ENCODE measurements at places on chromosomes 3 and 15.

DNA sequence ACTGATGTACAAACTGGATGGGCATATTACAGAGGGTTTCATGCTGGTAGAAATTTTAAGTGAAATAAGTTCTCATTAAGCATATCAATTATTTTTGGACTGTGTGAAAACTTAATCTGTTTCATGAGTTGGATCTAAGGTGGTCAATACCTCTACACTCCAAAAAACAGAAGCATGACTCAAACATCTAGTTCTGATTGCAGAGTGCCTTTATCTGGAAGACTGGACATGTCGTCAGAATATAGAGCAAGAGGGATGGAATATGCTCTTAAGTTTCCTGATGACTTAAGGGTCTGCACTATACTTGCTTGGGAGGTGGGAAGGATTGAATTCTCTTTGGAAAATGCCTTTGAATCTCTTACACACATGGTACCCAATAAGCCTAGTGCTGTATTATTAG, 138.3 kb downstream of the LPP start:
- DNase-seq: no peak

DNA sequence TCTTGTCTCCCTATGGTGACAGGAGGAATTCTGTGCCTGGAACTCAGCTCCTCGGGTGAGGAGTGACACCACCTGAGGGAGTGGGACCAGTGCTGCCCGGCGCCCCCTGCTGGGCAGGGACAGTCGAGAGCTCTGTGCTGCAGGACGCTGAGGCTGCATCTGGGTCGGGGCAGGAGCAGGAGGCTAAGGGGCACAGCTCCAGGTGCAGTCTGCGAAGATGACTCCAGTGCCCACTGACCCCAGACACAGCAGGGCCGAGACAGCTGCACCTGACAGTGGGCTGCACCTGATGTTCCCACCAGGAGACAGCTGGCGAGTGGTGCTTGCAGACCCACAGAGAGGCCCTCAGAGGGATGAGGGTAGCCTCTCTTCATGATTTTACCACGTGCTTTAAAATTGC, 152.9 kb downstream of the ATP10A start:
- peak; percentile 34 for DNase-seq

GRCh38 chr3:179336345-179336929, 11.1 kb upstream of the MFN1 start:
- no peak for DNase-seq

DNA sequence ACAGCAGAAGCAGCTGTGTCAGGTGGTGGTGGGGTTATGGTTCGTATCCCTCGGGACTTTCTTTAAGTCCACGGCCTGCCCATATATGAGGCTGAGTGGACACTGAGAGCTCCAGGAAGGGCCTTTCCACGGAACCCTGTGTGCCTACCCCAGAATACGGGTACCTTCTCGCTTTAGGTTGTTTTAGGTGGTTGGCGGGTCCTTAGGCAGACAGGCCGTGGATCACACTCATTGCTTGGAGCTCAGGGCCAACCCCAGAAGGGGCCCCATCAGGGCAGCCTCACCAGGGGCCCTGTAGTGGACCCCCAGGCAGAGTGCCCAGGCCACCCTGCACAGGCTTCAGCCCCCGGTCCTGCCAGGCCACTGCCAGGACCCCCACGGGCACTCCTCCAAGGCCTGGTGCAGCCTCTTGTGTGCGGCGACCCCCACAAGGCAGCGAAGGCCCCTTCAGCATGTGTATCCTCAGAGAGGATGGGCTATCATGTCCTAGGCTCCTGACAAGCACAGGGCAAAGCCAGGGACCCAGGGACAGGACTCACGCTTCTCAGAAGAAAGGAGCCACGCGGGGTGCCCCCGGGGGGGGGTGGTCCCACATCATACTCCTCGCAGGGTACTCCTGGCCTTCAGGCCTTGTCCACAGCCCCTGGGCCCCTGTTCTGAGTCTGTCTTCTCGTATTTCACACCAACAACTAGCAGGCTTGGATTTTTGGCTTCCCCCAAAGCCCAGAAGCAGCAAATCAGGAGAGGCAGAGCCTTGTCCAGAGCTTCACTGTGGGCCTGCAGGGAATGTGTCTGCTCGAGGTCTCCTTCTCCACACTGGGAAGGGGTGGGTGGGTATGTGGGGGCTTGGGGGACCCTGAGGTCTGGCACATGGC, 93.4 kb downstream of the LRRK1 start:
- DNase-seq: no peak

DNA sequence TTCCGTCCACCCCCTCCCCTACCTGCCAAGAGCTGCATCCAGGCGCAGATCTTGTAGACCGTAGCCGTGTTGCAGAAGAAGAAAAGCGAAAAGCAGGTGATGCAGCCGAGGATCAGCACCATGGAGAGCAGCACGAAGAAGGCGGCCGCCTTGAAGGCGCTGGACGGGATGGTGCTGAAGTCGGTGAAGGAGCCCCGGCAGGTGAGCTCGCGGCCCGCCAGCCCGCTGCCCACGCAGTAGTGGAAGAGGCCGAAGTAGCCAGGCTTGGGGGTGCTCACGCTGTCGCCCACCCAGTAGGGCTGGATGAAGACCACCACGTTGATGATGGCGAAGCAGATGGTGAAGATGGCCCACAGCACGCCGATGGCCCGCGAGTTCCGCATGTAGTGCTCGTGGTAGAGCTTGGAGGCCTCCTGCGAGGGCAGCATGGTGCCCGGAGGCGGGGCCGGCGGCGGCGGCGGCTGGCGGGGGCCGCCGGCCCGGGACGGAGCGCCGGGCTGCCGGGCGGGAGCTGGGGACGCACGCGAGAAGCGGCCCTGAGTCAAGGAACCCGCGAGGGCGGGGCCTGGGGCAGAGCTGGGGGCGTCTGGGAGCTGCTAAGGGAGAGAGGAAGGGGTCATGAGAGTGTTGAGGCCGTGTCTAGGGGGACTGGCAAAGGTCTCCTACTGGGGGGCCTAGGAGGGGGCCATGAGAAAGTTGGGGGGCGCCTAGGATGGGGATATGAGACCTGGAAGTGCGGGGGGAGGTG, 1.2 kb downstream of the LHFPL4 start:
- DNase-seq: no peak

GRCh38 chr3:71578054-71578751, 5.3 kb downstream of the FOXP1 start:
- no peak for DNase-seq

DNA sequence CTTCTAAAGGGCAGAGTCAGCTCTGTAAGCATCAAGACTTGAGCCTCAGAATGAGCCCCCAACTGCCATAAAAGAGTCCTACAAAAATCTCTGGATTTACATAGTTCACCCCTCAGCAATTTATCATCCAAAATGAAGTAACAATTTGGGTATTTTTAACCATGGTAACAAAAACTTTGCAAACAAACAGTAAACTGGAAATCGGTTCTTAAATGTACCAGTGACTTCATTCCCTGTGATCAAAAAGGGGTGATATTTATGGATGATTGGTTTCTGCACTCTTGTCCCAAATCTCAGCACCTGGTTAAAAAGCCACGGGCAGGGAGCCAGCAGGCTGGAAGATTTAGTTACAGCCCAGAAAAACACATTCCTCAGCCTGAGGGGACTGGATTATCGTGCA, 73.6 kb downstream of the TFG start:
- DNase-seq: no peak

DNA sequence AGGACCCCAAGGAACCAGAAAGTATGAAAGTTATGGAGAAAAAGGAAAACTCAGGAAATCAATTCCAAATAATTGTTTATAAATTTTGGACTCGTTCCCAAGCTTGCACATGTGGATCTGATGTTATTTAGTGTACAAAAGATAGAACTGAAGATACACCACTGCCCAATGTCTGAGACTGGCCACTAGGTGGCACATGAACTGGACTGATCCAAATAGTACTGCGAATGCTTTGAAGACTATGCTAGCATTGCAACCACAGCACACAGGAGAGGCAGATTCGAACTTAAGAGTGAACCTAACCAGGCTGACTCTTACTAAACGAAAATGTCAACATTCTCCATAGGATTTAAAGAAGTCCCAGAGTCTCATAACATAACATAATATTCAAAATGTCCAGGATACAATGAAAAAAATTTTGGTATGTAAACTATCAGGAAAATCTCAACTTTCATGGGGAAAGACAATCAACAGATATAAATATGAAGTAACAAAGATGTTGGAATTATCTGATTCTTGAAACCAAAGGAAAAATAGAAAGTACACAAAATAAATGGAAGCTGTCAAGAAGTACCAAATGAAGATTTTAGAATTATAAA, 596.7 kb downstream of the FGF12 start:
- DNase-seq: no peak

Measured in activated naive CD4-positive, alpha-beta T cell (primary cell).